ENCODE measurements at places on chromosomes 11 and 22.
A peak's percentile ranks its signal among the peaks of the same experiment; 100 is the strongest.

GRCh38 chr22:41532908-41533825 lies 11.1 kb downstream of the POLR3H start:
- peak; percentile 47 for DNase-seq

- DNase-seq: no peak
These were observed 1.1 kb downstream of the FCHSD2 start for GRCh38 chr11:73141031-73141308.

- DNase-seq: no peak
These were observed 263.6 kb upstream of the NCAM1 start for GRCh38 chr11:112697391-112698178.

- DNase-seq: no peak
These were observed 101.8 kb downstream of the FEZ1 start for GRCh38 chr11:125394296-125394695.

GRCh38 chr11:67054836-67055523 lies 1.7 kb upstream of the RHOD start:
- no peak for DNase-seq

GRCh38 chr11:67372321-67372992 lies 941 bp downstream of the CLCF1 start:
- no peak for DNase-seq

- no peak for DNase-seq
These were observed 37.5 kb downstream of the TNRC6B start for GRCh38 chr22:40215266-40215665.

Data from stimulated activated CD4-positive, alpha-beta T cell treated with anti-CD3 and anti-CD28 coated beads, Interleukin-15, amount 100 ng/mL, for 48 hours (primary cell).